ENCODE measurements at places on chromosomes 2 and 18.

- DNase-seq, result no peak
These were observed 24.8 kb upstream of the ZFP36L2 start for GRCh38 chr2:43251171-43251731.

DNA sequence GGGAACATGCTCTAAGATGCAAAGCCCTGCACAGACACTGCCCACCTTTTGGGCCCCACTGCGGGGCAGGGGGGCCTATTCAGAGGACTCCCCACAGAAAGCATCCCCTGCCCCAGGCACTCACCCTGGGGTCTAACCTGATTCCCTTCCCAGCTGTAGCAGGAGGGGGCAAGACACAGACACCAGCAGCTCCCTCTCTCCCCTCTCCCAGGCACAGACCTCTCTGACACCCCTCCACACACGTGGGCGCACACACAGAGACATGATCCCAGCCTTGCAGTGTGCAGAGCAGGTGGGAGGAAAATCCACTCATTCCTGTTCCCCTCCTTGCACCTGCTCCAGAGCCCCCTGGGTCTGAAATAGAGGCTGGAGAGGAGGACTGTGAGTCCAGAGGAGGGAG lies 10.7 kb downstream of the TNS1 start:
- DNase-seq, result no peak

DNA sequence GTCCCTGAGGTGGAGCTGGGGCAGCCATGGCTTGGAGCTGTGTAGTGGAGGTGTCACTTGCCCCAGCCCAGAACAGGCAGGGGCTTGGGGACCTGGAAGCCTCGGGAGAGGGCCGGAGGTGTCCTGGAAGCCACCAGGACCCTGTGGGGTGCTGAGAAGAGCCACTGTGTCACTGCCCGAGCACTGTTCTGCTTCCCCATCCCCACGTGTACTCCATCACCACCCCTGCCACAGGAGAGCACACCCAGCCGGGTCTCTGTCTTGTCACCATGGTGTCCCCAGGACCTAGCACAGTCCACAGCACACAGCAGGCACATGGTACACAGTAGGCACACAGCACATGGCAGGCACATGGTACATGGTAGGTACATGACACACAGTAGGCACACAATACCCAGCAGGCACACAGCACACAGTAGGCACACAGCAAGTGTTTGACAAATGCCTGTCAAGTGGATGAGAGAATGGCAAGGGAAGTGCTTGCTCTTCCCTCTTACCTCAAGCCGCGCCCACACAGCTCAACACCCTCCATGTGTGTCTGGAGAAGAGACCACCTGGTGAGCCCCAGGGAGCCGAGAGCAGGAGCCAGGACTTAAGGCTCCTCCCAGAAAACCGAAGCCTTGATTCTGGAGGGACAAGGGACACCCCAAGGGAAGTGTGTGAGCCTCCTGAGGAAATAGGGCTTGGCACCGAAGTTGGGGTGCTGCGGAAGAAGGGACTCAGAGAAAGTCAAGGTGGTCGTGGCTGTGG lies 13.3 kb downstream of the MBP start:
- DNase-seq, result no peak

- DNase-seq, result no peak
These were observed 56.6 kb upstream of the HK2 start for GRCh38 chr2:74777161-74777900.

- no peak for DNase-seq
These were observed 47.1 kb upstream of the CCBE1 start for GRCh38 chr18:59744271-59744721.

- no peak for DNase-seq
These were observed 185.1 kb downstream of the NRP2 start for GRCh38 chr2:205867371-205867770.

DNA sequence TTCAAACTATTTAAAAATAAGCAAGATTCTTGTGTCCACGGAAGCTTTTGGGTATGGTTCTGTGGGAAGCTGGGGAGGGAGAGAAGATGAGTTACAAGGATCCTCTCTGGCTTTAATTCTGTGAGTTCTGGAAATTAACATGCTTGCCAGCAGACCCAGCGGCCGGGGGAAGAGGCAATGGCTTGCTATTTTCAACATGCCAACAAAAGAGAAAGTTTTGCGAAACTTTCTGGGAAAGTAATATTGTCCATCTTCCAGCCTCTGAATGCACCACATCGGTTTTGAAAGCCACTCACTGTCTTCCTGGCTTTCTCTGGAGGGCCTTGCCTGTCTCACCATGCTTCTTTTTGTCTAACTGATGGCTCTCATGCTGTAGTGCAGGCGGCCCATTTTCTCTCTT lies 85.7 kb downstream of the EN1 start:
- no peak for DNase-seq

DNA sequence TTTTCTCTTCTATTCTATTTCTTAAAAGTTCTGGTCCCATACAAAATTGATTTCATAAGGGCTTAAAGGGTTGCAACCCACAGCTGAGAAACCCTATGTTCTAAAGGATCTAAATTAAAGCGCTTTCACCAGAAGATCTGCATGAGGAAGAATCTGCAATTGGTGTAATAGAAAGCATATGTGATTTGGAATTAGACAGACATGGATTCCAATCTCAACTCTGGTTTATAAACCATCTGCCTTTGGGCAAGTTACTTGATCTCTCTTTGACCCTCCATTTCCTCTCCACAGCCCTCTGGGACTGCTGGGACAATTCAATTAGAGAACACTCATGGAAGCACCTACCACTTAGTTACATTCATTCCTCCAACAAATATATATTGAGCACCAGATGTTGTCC lies 178.7 kb downstream of the ANTXR1 start:
- no peak for DNase-seq

GRCh38 chr2:30675758-30676157 lies 131.5 kb downstream of the CAPN13 start:
- DNase-seq, result no peak

GRCh38 chr2:105272176-105272575 lies 30.6 kb downstream of the GPR45 start:
- DNase-seq, result no peak

GRCh38 chr2:241007111-241007510 lies 8.7 kb downstream of the SNED1 start:
- DNase-seq, result no peak

- DNase-seq, result no peak
These were observed 2.7 kb upstream of the GEMIN6 start for GRCh38 chr2:38775097-38775920.

DNA sequence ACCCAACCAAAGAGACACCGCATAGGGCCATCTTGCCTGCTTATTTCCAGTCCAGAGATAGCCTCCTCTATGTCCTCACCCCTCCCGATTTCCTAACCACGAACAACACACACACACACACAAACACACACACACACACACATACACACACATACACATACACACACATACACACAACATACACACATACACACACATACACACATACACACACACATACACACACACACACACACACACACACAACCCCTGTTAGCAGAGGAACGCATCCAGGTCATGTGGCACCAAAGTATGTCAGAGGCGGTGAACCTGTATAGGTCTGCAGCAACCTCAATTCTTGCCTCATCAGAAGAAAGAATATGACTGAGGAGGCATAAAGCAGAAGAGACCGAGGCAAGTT lies 18.5 kb upstream of the DNER start:
- DNase-seq, result no peak

- no peak for DNase-seq
These were observed 255.9 kb downstream of the TXNL1 start for GRCh38 chr18:56382541-56382940.

- no peak for DNase-seq
These were observed 152.5 kb downstream of the CLIP4 start for GRCh38 chr2:29267720-29268119.

- DNase-seq, result no peak
These were observed 347.5 kb upstream of the GALNT5 start for GRCh38 chr2:156909983-156910382.

- peak; percentile 18 for DNase-seq
These were observed 429.4 kb downstream of the ARHGAP15 start for GRCh38 chr2:143558665-143559064.

Data from erythroblast (primary cell).